ENCODE measurements at places on chromosomes 12 and 14. TPM values are rescaled to one million over a fixed set of nuclear protein-coding genes. Genes with fewer than 3 reads are reported as not detected.
A peak's percentile ranks its signal among the peaks of the same experiment; 100 is the strongest.

- no peak for DNase-seq
These were observed 61.9 kb downstream of the SLC16A7 start for GRCh38 chr12:59657711-59658110.

The TCL1A gene
- total RNA-seq: not detected

GRCh38 chr14:105448706-105449111 is 25.9 kb upstream of the CRIP2 start:
- DNase-seq: peak; percentile 34

DNA sequence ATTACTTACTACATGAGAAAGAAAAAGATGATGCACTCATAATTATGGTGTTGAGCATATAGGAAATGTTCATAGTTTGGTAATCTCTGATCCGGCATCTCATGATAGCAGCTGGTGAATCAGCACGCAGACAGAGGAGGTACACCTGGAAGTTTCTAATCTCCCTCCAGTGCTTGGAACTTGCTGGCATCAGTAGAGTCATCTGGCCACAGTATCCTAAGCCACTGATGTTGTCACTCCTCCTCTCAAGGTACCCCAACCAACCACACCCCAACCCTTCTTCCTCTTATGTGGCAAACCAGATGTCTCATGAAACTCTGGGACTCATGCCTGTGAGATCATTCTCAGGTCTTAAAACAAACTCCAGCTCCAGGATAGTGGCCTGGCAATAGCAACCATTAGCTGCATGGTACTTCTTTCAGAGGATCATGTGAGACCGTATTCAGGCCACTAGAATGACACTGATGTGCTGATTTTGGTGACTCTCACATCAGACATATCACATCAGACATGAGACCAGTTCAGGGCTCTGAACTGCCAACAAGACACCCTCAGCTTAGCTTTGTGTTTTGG is 143.0 kb downstream of the RASSF9 start:
- DNase-seq: no peak

GRCh38 chr12:275812-276211 is 13.2 kb upstream of the SLC6A13 start:
- DNase-seq: no peak

DNA sequence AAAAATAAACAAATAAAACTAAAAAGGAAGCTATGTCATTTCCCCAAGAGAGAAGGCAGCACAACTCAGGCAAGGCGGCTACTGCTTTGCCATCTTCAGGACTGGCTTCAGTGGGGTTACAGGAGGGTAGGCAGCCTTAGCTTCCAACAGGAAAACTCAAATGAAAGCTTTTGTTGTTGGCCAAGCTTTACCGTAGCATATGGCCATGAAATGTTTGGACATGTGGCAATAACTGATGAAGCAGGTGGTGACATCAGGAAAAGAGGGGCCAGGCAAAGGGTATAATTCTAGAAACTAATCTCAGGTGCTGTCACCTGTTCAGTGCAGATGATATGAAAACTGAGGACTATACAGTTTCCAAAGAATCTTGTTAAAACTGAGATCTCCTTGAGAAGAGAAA is 22.8 kb upstream of the NPFF start:
- DNase-seq: no peak

GRCh38 chr14:90556012-90556477 is 159.2 kb downstream of the CALM1 start:
- no peak for DNase-seq

The IL31 gene
- not detected for total RNA-seq

DNA sequence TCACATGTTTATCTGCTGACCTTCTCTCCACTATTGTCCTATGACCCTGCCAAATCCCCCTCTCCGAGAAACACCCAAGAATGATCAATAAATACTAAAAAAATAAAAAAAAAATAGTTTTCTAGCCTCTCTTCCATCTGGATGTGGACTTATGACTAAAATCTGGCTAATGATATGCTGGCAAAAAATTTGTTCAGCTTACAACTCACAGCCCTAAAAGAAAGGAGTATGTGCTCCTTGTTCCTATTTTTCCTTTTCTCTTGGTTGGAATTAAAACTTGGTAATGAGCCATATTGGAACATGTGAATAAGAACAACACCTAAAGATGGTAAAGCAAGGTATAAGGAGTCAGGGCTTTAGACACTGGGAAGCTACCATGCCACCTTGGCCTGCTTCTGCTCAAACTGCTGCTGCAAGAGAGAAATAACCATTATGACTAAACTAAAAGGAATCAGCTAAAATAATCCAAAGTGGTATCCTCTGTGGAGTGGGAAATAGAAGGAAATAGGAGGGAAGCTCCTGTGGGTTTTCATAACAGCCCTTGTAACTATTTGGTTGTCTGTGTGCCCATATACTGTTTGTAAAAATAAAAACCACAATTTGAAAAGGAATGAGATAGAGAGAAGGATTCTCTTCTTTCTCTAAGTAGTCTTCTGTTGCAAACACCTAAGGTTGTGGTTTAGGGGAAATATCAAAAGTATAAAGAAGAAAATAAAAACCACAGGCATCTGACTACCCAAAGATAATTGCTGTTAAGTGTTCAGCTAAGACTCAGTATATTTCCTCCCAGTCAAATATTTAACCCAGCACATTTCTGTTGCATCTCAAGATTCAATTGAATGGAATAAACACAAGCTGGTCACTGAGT is 53.8 kb downstream of the SDR9C7 start:
- no peak for DNase-seq

DNA sequence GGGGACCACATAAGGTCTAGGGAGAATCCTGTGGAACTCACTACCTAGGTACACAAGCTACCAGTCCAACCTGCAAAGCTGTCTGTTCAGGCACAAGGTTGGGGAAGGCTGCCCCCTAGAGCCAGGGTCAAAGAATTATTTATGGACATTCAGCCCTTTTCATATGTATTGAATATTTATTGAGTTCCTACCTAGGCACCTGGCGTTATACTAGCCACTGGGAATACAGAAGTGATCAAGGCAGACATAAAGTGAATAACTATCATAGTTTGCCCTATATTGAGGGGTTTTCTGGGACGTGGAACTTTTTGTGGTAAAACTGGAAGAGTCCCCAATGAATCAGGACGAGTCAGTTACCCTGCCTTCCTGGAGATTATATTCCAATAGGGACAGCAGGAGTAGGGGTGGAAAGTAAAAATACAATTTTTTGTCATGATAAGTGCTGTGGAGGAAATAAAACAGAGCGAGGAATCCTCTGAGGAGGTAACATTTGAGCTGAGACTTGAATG is 5.8 kb upstream of the SLC48A1 start:
- peak; percentile 55 for DNase-seq

The SLC7A8 gene
- total RNA-seq: 2.0 TPM

DNA sequence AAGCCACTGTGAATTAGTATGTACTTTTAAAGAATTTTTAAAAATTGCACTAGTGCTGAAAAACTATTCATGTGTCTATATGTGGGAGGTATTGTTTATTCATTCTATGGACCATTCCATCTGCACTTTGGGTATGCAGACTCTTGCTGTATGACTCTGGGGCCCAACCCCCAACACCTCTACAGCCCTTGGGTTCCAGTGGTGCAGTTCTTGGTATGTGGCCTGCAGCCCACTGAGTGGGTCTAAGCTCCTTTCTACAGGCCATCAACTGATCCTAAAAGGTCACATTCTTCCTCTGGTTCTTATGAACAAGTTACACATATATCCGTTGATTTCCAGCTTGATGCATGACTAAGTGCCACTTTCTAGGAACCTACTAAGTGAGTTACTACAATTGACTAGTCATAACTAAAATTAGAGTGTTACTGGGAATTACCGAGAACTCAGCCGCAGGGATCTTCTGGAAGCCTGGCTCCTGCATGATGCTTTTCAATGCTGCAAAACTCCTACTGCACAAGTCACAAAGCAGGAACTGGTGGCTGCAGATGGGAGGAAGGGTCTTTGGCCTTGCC is 62.4 kb upstream of the MED13L start:
- no peak for DNase-seq

DNA sequence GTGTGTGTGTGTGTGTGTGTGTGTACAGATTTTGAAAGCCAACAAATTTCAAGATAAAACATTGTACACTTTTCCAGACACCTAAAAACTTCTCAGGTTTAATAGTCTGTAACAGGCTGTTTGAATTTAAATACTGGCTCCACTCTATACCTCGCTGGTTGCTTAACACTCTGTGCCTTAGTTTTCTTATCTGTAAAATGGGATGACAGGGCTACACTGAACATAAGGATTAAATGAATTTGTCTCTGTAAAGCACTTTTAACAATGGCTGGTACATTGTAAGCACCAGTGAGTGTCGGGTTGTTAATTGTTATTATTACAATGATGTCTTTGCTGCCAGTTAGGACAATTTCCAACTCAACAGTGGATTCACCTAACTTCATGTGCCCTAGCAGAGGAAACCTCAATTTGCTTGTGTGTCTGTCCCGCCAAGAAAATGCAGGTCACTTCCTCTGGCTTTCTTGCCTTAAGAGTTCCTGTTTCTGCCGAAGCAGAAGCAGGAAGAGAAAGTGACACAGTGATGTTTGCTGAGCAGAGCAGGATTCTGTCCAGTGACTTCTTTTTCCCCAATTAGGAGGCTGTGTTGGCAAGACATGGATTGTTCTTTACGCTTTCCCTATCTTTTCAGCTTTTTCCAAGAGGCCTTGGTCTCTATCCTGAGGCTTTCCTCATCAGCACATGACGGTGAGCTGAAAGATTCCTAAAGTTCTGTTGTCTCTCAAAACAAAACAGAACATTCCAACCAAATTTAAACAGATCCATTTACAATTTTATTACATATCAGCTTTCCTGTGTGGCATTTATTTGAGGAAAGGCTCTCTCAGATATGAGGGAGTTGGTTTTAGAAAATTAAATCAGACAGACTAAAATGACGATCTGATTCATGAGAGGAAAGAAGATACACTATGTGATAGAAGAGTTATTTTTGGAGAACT is 154.1 kb upstream of the ATP2B1 start:
- DNase-seq: no peak

DNA sequence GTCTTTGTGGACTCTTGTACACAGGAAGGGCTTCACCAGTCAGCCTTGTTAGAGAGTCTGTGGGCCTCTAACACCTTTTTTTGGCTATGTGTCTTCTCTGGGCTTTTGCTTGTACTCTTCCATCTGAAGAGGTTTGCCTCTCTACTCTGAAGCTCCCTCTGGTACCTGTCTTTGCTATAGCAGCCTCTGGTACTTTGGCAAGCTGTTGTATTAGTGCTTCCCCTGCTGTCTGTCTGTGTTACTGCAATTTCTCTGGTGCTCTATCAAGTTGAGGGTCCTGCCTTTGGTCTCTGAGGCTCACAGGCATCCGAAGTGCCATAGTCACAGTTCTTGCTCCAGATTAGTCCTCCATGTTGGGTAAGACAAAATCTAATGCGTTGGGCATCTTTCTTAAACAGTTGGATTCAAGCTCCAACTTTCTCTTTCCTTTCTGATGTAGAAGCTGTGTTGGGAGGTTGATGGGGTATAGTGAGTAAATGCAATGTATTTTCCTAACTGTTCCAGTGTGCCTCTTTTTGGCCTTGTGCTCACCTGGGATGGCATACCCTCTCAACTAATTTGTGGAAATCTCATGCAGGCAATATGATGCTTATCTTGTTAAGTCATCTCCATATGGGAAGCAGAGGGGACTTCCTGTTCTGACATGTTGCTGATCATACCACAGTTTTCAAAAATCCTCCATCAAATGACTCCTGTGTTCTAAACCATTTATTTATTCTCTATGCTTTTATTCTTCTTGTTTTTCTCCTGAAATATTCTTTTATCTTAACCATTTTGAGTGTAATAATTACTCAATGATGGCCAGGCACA is 88.8 kb downstream of the ATF7IP start:
- no peak for DNase-seq

- no peak for DNase-seq
These were observed 138.1 kb upstream of the CPM start for GRCh38 chr12:69071091-69071370.

GRCh38 chr12:12510141-12510540 is 52.5 kb downstream of the DUSP16 start:
- no peak for DNase-seq

DNA sequence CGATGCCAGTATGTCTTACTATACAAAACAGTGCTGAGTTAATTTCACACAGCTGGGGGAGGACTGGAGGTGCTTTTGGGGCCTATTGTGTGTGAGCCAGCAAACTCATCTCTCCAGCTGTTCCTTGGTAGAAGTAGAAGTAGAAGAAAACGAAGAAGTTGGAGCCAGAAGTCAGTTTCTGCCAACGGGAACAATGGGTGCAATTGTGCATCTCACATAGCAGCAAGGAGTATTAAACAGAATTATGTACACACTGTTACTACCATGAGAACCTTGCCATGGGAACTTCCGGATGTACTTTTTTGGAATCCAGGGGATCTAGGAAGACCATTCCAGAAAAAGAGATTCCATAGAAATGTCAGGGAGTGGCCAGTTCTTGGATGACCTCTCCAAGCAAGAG is 88.6 kb downstream of the VCPKMT start:
- DNase-seq: no peak

The LPAR5 gene
- total RNA-seq: 14.2 TPM

DNA sequence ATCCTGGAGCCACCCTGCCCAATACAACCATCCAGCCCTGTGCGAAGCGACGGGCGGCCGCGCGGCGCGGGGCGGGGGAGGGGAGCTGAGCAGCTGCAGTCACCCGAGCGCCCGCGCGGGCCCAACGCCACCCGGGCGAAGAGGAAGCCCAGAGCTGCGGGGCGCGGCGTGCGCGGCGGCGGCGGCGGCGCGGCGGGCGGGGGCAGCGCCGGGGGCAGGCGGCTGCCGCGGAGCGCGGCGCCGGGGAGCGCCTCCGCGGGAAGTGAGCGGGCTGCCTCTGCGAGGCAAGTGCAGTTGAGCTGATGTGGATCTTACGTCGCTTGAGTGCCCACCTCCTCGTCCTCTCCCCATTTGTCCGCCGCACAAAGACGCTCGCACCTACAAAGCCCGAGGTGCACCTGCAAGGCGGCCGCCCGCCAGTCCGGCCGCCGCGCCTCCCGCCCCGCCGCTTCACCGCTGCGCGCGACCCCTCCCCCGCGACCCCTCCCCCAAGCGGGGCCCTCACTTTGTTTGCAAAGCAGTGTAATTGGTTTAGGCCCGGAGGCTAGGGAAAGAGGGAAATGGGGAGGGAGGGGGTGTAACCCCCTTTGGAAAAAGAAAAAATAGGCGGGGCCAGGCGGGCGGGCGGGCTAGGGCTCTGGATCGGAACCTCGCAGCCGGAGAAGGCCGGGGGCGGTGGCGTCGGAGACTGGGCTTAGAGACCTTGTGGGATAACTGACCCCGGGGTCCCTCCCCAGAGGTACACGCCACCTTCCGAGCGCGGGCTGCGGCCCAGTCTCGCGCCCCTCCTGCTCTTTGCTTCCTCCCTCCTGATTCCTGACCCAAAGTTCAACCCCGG is at the start of the genes FOXA1 and TTC6:
FOXA1 (minus strand) TSS at position 279 of the 838 bp plus-strand sequence; CDS start at position 2, 277 bp downstream.
TTC6 (plus strand) TSS at position 659 of the 838 bp plus-strand sequence. CDS start 26,436 bp downstream, outside the sequence.
- DNase-seq: peak; percentile 62

The FAIM2 gene
- total RNA-seq: not detected

The COQ5 gene
- total RNA-seq: 32.2 TPM

The CTSG gene
- not detected for total RNA-seq

GRCh38 chr14:103073876-103074728 is 9.9 kb upstream of the LBHD2 start:
- DNase-seq: no peak

DNA sequence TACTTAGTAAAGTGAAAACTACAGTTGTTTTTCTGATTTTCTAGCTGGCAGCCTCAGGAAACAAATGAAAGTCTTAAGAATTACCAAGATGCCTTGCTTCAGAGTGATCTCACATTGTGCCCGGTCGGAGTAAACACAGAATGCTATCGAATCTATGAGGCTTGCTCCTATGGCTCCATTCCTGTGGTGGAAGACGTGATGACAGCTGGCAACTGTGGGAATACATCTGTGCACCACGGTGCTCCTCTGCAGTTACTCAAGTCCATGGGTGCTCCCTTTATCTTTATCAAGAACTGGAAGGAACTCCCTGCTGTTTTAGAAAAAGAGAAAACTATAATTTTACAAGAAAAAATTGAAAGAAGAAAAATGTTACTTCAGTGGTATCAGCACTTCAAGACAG is 28.9 kb downstream of the RXYLT1 start:
- no peak for DNase-seq

All from PC-9 (cell line).